ENCODE measurements at places on chromosomes 3 and 15.
A peak's percentile ranks its signal among the peaks of the same experiment; 100 is the strongest.

DNA sequence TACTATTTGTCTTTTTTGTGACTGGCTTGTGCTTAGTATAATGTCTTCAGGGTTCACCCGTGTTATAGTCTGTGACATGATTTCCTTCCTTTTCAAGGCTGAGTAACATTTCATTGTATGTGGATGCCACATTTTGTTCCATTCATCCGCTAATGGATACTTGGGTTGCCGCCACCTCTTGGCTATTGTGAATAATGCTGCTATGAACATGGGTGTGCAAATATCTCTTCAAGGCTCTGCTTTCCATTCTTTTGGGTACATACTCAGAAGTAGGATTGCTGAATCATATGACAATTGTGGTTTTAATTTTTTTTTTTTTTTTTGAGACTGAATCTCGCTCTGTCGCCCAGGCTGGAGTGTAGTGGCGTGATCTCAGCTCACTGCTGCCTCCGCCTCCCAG, 15.4 kb downstream of the CRTC3 start:
- no peak for DNase-seq

- DNase-seq: no peak
Measured at GRCh38 chr15:93986400-93986984, 244.9 kb upstream of the MCTP2 start.

DNA sequence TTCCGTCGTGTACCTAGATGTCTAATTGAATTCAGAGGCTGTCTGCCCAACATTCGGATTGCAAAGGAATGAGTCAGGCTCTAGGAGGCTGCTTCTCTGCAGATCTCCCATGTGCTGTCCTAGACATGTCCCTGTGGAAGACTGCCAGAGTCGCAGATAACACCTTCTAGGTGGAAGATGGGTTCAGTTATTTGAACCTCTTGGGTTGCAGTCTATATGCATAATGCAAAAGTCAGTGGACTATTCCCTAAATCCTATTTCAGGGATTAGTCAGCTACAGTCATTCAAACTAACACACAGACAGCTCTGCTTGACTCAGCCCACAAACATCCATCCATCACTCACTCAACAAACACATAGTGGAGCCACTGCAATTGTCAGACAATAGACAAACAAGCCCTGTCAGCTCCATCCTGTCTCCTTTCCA, 300.0 kb upstream of the CTNNB1 start:
- no peak for DNase-seq

- DNase-seq: no peak
Measured at GRCh38 chr15:66858423-66859207, 156.6 kb downstream of the SMAD6 start.

GRCh38 chr3:160851629-160852210, 95.7 kb downstream of the PPM1L start:
- DNase-seq: no peak

DNA sequence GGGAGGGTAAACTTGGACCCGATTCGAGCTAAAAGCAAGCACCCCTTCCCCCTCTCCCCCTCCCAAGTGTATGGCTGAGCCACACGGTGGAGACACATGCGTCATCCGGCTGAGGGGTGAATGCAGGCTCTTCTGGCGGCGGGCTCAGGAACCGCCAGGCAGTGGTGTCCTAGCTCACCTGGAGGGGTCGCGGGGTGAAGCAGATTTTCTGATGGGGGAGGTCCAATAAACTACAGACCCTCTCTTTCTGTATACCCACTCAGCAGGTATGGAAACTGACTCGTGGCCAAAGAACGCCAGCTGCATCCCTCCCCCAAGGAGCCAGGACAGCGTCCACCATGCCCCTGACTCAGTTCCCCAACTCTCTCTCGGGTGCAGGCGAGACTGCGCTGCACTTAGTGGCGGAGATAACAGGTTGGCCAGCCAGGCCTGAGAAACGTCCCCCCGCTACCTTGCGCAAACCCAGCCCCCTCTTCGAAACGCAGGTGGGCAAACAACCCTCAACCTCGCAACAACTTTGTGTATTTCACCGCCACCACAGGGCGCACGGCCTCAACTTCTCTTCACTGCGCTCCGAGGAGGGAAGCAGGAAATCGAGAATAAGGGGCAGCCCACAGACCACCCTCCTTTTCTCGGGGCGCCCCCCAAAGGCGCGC, 1.3 kb downstream of the MAGI1 start:
- peak; percentile 44 for DNase-seq

GRCh38 chr3:33717616-33717865, 513 bp downstream of the CLASP2 start:
- no peak for DNase-seq

DNA sequence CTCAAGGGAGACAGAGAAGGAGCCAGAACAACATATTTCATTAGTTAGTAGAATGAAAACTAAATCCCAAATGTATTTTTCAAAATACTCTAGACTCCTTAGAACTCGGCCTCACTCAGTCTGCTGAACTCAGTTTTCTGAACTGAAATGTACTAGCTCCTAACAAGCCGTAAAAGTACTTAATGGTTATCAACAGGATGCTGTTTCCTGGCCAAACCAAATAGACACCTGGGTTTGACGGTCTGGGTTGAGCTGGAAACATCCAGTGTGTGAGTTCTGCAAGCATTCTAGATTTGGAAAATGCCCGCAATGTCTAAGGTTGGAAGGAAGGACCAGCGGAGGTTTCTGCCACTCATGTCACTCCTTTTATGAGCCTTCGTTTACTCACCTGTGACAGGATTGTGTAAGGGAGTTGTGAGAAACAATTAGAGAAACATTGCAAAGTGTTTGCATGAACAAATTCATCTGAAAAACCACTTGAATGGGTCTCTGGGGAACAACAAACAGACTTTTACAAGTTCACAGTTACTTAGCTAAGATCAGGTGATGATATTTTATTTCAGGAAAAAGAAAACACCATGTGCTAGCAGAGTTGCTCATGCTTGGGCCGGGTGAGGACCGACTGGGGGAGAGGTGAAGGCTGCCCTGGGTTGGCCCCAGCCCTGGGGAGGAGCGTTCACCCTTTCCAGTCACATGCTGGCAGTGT, 151.0 kb downstream of the ALDH1A2 start:
- no peak for DNase-seq

DNA sequence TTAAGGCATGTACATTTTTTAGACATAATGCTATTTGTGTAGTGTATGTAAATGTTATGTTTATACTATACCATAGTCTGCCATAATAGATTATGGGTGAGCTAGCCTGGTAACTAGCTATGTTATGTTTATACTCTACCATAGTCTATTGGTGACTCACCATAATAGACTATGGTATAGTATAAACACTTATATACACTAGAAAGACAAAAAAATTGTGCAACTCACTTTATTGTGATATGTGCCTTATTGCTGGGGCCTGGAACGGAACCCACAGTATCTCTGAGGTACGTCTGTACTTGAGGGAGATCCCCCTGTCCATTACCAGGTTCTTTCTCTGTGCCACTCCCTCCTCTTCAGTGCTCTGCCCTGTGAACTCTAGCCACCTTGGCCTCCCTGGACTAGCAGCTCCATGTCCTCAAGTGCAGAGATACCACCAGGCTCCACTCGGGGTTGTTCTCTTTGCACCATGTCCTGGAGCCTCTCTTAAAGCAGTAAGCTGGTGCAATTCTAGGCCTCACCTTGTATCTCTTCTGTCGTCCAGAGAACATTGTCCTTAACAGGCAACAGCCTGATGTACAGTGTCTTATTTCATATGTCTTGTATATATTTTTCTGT, 60.8 kb upstream of the PXYLP1 start:
- no peak for DNase-seq

DNA sequence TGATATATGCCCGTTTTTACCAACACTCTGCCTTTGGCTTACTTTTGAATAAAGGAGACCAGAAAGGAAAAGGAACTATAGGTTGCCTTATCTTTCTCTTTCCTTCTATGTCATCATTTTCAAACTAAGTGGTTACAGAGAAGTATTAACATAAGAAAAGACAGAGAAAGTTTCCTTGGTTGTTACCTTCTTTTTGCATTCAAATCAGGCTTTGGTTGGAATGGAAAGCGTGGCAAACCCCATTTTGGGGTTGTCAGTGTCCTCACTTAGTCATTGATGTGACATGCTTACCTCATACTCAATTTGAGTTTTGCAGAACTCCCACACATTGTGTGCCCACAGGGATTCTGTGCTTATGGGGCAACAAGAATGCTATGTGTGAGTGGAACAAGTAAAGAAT, 3.7 kb upstream of the THRB start:
- DNase-seq: no peak

- no peak for DNase-seq
Measured at GRCh38 chr3:14520149-14520548, 20.0 kb downstream of the GRIP2 start.

DNA sequence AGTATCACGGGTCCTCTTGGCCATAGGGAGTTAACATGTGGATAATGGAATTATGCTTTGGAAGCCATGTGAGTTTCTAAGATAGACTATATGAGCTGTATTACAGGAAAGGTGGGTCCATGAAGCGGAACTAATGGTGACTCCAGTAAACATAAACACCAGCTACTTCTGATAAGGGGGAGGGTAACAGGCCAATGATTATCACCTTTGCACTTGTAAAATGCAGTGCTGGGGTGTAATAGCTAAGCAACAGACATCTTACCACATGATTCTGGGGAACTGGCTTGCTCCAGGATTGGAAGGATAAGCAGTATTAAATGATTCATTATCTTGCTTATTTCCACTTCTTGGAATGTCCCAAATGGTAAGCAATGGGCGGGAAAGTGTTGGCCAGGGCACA, 61.4 kb upstream of the CD47 start:
- no peak for DNase-seq

- DNase-seq: no peak
Measured at GRCh38 chr3:105891101-105891500, 22.3 kb upstream of the CBLB start.

DNA sequence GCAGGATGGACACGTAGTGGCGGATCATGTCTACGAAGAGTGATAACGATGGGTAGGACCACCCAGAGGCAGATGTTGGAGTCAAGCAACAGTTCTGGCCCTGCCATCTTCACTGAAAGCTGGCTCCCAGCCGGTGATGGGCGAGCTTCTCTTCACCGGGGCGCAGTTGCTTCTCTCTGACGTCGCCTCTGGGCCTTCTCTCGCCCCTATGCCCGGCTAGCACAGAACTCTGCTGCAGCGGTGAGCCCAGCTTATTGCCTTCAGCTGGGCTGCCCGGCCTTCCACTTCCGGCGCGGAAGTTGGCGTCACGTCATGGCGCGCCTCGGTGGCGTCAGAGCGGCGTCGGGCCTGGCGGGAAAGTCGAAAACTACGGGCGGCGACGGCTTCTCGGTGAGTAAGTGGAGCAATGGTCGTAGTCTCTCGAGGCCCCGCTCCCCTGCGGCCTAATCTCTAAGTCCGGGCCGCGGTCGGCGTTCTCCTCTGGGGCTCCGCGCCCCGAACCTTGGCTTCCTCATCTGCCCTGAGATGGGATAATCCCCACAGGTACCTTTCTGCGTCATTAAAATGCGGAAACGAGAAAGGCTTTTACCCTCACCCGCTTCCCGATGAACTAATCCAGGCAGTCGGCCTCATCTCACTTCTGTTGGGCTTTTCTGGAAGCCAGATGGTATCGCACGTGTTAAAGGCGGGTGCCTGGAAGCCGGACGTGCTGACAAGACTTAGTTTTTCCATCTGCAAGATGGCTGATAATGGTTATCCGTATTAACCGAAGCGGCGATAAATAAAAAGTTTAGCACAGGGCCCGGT, at the start of gene FANCD2:
Gene FANCD2 (plus strand): TSS at position 354 of the 807 bp plus-strand sequence. CDS start 2,221 bp downstream, outside the sequence.
- peak; percentile 90 for DNase-seq

DNA sequence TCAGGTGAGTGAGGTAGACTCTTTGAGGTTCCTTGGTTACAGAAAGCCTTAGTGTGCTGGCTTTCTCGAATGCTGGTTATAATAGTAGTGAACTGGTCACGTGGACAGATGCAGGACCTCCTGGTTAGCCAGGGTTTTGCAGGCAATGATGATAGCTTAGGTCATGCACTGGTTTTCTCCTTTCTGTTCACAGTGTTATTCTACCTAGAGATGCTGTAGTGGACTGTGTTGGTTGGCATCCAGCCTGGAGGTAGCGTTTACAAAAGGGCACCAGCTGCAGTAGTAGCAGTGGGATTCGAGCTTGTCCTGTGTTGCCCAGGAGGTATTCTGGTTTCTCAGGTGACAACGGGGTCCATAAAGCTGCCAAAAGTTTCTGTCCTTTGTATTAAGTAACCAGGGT, 27.0 kb downstream of the PCCB start:
- no peak for DNase-seq

DNA sequence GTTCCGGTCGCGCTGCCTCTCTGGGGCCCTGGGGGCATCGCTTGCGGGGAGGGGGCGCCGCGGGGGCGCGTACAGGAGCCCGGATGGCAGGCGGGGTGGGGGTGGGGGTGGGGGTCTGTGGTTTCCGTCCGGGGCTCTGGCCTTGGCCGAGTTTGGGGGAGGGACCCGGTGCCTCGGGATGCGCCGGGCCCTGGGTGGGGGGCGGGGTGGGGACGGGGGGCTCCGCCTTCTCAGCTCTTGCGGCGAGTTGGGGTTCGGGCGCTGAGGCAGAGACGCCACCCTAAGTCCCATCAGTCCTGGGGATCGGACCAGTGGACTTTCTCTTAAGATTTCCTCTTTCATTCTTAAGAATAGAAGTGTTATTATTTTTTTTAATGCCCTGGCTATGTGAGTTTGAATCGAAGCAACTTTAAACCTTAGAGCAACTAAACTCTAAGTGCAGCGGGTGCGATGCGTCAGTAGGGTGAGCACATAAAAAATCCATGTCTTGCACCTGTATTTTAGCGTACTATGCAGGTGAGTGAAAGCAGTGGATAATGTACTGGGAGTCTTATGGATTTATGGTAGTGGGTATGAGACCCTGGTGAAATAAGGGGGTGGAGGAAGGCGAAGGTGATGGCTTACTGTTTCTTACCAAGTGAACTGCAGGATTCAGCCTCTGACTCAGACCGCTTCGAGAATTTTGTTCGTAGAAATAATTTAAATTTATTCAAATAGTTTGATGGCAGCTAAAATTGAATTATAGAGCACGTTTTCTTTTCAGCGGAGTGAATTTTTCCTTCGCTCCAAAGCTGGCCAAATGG, 762 bp downstream of the CTNNB1 start:
- DNase-seq: peak; percentile 67
